ENCODE measurements at places on chromosomes 4 and X. TPM values are rescaled to one million over a fixed set of nuclear protein-coding genes. Genes with fewer than 3 reads are reported as not detected.

Gene PTCHD1
- total RNA-seq, result under 0.01 TPM

Gene CT45A1
- not detected for total RNA-seq

Gene CRMP1
- 6.6 TPM for total RNA-seq

Gene TCEAL1
- total RNA-seq, result 8.5 TPM

Gene SPOCK3
- 0.98 TPM for total RNA-seq

Gene MAGEB10
- not detected for total RNA-seq

Gene KLKB1
- total RNA-seq, result not detected

Gene CDX4
- total RNA-seq, result not detected

Gene ARX
- total RNA-seq, result not detected

Gene ARFIP1
- total RNA-seq, result 17.8 TPM

Gene SMIM31
- not detected for total RNA-seq

Gene CLTRN
- 0.16 TPM for total RNA-seq

Gene DDIT4L
- 0.16 TPM for total RNA-seq

Gene DAPP1
- under 0.01 TPM for total RNA-seq

Gene CTAG2
- total RNA-seq, result 2.8 TPM

Gene UGT2A1
- not detected for total RNA-seq

Gene FGF16
- total RNA-seq, result 0.13 TPM
